ENCODE measurements at places on chromosomes 6 and 20. TPM values are rescaled to one million over a fixed set of nuclear protein-coding genes. Genes with fewer than 3 reads are reported as not detected.

Gene RIMS1
- 17.1 TPM for total RNA-seq

Gene AVP
- total RNA-seq, result not detected

Gene TP53TG5
- total RNA-seq, result not detected

Gene KHDRBS2
- not detected for total RNA-seq

Gene ELOVL5
- total RNA-seq, result 76.1 TPM

Gene HMGCLL1
- 0.28 TPM for total RNA-seq

Gene RPS6KA2
- 38.3 TPM for total RNA-seq

Gene TNXB
- total RNA-seq, result 10.4 TPM

Gene ADGB
- not detected for total RNA-seq

Gene NR2E1
- total RNA-seq, result not detected

Gene GMPR
- 8.1 TPM for total RNA-seq

Gene TUBB2B
- total RNA-seq, result 6.9 TPM

Gene ADTRP
- total RNA-seq, result 1.1 TPM

Gene L3MBTL1
- 10.4 TPM for total RNA-seq

Gene HLA-DQA1
- total RNA-seq, result not detected

Gene SLC24A3
- total RNA-seq, result 0.77 TPM

Gene CASS4
- 0.28 TPM for total RNA-seq
